ENCODE measurements at places on chromosomes 2 and 18.

DNA sequence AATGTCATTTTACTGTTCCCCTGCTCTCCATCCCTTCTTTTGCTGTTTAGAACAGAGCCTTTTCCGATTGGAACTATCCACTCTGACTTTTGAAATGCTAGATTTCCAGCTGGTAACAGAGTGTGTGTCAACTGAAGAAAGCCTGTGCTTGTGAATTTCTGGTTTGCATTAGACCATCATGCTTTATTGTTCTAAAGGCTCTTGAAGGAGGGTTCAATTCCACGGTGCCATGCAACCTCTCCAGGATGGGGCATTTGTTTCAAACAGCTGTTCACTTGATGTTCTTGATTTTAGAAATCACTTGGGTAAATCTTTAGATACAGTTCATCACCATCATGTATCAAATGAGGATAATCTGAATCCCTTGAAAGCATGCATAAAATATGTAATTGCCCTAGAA lies 156.7 kb downstream of the QPCT start:
- DNase-seq: peak; percentile 12

- DNase-seq: peak; percentile 56
Observed at GRCh38 chr2:120108049-120108448, 95.2 kb downstream of the EPB41L5 start.

GRCh38 chr2:19887510-19887909 lies 14.3 kb downstream of the TTC32 start:
- DNase-seq: no peak

GRCh38 chr18:54173980-54174630 lies 50.4 kb downstream of the MBD2 start:
- no peak for DNase-seq

GRCh38 chr2:38106405-38107094 lies 30.6 kb upstream of the CYP1B1 start:
- no peak for DNase-seq

- DNase-seq: no peak
Observed at GRCh38 chr2:113966171-113966570, 76.3 kb downstream of the ACTR3 start.

- DNase-seq: peak; percentile 66
Observed at GRCh38 chr2:165874445-165875039, 79.0 kb downstream of the TTC21B start.

- DNase-seq: no peak
Observed at GRCh38 chr2:233663911-233664310, 7.8 kb upstream of the UGT1A9 start.

- DNase-seq: no peak
Observed at GRCh38 chr18:41870817-41871216, 84.2 kb upstream of the PIK3C3 start.

DNA sequence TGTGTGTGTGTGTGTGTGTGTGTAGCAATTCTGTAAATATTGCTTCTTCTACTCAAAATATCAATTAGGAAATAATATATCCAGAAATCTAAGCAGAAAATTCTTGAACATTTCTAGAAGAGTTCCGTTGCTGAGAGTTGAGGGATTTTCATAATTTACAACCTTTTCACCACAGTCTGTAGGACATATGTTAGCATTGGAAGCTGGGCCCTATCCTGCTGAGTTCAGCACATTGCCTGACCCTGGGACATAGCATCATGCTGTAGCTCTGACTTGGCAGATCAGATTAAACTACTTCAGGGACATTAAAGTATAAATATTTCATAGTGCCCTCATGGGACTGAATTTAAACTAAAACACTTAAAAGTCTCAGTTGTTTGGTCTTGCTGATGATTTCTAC lies 129.2 kb upstream of the KCNH7 start:
- DNase-seq: no peak

GRCh38 chr2:42314892-42315468 lies 46.0 kb downstream of the COX7A2L start:
- no peak for DNase-seq

DNA sequence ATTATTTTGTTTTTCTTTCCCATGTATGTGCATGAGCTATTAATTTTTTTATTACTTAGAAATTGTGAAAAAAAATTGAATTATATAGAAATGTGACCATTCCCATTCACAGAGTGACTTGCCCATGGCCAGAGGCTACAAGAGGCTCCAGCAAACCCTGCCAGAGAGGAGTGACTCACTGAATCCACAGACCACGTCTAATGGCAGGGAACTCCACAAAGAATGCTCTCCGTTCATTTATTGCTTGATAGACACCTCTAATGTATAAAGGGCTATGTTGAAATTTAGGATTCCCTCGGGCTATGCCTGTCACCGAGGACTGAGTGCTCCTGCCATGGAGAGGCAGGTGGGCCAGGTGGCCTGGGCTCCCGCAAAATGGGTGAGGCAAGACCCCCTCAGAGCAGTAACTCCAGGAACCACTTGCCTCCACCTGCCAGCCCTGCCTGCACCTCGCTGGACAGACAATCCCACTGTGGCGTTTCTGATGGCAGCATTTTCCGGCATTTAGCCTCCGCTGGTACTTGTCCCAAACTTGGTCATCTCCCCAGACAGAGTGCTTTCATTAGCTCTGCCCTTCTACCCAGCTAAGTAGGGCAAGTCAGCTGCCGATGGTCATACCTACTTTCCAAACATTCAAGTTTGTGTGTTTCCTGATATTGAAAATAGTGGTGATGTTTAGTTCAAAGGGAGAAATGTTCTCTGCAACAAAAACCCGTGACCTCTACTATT lies 200.3 kb downstream of the PRKCE start:
- peak; percentile 38 for DNase-seq

DNA sequence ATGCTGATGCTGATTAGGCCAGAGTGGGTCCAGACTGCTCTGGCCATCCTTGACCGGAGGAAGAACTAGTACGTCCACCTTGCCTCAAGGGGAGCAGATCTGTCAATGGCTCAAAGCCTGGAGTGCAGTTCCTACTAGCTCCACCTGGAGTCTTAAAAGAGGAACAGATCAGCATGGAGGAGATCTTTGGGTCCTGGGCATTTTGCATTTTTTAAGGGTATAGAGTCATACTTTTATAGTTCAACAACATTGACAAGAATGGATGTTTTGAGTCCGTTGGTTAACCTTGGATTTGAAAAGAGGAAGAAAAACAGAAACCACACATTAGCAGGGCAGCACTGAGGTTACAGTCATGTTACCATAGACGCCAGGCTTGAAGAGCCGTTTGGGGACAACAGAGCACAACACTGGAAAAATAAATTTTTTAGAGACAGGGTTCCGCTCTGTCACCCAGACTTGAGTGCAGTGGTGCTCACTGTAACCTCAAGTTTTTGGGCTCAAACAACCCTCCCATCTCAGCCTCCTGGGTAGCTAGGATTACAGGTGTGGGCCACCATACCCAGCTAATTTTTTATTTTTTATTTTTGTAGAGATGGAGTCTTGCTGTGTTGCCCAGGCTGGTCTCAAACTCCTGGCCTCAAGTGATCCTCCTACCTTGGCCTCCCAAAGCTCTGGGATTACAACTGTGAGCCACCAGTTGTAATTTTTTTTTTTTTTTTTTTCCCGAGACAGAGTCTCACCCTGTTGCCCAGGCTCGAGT lies 78.5 kb downstream of the PRKCE start:
- no peak for DNase-seq

DNA sequence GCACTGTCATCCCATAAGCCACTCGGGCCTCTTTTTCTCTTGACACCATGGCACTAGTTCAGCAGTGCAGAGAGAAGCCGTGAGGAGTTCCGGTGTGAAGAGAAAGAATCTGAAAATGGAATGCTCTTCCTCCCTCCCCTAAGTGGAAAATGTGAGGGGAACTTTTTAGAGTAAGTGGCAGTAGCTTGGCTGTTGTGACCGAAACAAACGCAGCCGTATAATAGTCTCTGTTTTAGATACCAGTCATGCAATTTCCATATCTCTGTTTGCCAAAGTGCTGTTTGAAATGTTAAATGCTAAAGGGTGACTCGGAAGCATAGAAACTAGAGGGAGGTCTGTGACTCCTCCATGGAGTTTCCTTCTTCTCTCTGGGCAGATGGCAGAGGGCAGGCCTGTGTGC lies 122.9 kb downstream of the MTCL1 start:
- no peak for DNase-seq

- DNase-seq: no peak
Observed at GRCh38 chr2:35292199-35292598, 1063.4 kb upstream of the CRIM1 start.

- DNase-seq: no peak
Observed at GRCh38 chr2:15363142-15363541, 198.0 kb downstream of the NBAS start.

- no peak for DNase-seq
Observed at GRCh38 chr2:86304416-86304815, 33.0 kb downstream of the REEP1 start.

GRCh38 chr2:217316743-217317142 lies 456.9 kb upstream of the TNP1 start:
- no peak for DNase-seq

- no peak for DNase-seq
Observed at GRCh38 chr2:26886736-26887135, 38.8 kb downstream of the DPYSL5 start.

DNA sequence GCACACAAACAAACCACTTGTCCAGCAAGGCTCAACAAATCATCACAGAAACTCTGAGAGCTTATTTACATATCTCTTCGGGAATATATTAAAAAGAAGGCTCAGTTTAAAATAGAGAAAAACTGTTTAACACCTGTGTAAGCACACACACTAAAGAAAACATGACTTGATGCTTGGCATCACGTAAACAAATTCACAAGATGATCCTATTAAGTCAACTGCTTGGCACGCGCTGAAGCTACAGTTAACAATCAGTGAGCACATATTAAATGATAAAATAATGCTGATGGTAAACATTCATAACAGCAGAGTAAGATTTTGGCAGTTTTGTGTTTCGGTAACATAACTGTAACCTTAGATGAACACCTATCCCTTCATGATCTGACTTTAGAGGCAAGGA lies 4.3 kb upstream of the HES6 start:
- peak; percentile 23 for DNase-seq

- no peak for DNase-seq
Observed at GRCh38 chr2:172326211-172326509, 101.2 kb upstream of the ITGA6 start.

GRCh38 chr2:218296847-218297246 lies 4.5 kb upstream of the TMBIM1 start:
- DNase-seq: no peak

DNA sequence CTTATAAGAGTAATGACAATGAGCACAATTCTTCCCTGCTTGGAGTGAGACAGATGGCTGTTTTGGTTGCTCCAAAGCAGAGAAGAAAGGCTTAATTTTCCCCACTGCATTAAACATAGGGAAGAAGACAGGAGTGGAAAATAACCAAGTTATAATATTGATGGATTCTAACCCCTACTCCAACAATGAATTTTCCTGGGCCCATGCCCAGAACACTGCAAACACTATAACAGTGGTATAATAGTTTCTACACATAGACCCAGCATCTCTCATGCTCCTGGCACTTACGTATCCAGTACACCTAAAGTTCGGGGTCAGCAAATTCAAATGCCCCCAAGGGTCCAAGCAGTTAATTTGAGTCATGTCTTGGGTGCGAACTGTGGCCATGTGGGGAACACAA lies 613.4 kb downstream of the PLCL1 start:
- DNase-seq: no peak

DNA sequence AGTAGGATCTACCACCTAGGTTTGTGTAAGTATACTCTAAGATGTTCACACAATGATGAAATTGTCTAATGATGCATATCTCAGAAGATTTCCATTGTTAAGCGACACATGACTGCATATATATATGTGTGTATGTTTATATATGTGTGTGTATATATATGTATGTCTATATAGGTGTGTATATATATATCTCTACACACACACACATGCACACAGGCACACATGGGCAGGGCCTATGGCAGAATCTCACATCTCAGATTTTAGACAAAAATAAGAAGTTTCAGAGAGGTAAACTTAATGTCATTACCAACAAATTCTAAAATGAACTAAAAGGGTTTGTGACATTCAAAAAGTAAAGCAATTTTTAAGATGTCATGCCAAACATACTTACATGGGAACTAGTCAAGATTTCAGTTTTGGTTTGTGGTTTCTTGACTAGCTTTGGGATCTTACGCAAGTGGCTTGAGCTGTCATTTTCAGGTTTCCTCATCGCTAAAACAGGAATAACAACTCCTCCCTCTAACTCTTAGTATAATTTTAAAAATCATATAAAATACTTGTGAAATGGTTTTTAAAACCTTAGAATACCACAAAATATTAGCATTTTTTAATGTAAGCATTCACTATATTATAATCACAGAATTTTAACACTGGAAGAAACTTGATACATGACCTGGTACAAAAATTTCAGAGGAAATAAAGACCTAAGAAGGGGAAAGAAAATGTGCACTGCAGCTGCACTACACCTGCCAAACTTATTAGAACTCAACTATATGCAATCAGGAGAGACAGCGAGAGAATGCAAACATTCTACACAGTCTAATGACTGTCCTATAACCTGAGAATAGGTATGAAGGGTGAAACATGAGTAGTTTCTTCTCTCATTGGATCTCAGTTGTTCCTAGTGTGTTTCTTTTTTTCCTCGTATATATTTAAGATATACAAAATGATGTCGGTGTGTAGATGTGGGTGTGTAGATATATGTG lies 75.7 kb downstream of the TTC21B start:
- no peak for DNase-seq

- peak; percentile 11 for DNase-seq
Observed at GRCh38 chr18:60684843-60685513, 312.4 kb upstream of the MC4R start.

DNA sequence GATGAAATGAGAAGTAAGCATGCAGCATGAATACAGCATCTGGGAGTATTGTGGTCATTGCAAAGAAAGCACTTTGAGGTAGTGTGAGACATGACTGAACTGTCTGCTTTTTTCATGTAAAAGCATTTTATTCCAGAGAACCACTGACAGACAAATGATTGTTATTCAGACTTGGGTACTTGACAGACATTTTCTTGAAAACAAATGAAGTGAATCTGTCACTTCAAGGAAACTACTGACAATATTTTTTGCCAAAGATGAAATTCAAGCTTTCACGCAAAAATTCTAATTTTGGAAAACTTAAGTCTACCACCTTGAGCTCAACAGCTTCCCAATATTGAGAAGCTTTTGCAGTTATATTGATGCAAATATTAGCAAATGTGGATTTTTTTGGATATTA lies 255.7 kb downstream of the ARL6IP6 start:
- DNase-seq: no peak

DNA sequence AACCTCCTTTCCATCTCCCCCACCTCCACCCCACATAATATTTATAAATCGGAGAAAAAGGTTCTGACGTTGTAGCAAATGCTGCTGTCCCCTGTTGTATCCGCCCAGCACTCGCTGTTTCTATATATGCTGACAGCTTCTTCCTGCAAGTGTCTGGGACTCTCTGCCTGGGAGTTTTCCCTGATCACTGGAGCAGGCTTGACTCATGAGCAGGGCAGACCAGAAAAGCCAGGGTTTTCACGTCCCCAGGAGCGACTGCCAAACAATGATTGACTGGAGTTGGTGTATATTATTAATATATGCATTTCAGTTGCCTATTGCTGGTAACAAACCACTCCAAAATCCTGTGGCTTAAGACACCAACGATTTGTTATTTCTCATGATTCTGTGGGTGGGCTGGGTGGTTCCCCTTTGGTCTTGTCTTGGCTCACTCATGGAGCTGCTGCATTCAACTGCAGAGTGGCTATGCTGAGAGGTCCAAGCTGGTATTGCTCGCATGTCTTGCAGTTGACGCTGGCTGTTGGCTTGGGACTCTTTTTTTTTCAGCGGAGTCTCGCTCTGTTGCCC lies 21.2 kb upstream of the ASXL2 start:
- DNase-seq: no peak

GRCh38 chr2:71243634-71244301 lies 16.9 kb upstream of the PAIP2B start:
- DNase-seq: no peak
